ENCODE measurements at places on chromosomes 1 and 21.

- DNase-seq: no peak
Observed at GRCh38 chr1:156645056-156645455, 3.1 kb downstream of the BCAN start.

DNA sequence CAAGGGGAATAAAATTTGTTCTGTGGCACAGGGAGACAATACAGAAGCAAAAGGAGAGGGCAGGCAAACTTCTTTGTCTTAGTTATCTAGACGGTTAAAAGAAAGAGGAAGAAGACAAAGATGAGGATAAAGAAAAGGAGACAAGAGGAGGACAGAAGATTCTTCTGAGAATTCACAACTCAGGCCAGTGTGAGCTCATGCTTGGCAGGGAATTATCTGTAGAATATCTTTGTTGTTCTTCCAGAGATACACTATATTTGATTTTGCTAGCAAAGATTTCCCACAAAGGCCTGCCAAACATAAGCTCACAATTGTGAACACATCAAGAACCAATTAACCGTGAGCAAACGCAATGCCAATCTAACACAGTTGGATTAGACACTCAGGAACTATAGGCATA is 21.4 kb downstream of the SLC16A1 start:
- no peak for DNase-seq

DNA sequence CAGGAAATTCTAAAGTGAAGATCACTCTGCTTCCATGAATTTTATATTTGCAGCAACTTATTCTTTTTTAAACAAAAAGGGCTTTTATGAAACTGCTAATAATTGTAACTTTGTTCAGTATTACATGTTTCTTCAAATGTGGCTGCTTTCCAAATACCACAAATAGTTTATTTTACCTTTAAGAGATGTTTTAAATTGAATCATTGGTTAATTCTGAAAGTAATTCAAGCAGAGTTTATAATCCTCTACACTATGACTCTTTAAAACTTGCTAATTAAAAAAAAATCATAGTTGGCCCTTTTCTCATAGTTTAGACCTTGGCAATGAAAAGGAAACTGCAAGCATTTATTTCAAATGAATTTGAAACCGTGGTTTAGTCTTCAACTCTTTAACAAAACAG is 59.6 kb downstream of the SDCCAG8 start:
- no peak for DNase-seq

DNA sequence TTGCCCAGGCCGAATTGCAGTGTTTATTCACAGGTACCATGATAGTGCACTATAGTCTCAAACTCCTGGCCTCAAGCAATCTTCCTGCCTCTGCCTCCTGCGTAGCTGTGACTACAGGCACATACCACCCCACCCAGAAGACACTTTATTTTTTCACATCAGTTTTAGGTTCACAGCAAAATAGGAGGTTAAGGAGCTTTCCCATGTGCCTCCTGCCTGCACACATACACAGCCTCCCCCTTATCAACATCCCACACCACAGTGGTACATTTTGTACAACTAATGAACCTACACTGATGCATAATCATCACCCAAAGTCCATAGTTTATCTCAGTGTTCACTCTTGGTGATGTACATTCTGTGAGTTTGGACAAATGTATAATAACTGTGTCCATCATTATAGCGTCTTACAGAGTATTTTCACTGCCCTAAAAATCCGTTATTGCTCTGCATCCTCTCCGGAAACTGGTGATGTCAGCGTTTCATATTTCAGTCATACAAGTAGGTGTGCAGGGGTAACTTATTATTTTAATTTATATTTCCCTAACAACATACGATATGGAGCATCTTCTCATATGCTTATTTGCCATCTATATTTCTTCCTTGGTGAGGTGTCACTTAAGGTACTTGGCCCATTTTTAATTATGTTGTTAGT is 23.2 kb downstream of the OR13G1 start:
- no peak for DNase-seq

GRCh38 chr1:245822996-245823395 is 668.2 kb downstream of the KIF26B start:
- DNase-seq: no peak

DNA sequence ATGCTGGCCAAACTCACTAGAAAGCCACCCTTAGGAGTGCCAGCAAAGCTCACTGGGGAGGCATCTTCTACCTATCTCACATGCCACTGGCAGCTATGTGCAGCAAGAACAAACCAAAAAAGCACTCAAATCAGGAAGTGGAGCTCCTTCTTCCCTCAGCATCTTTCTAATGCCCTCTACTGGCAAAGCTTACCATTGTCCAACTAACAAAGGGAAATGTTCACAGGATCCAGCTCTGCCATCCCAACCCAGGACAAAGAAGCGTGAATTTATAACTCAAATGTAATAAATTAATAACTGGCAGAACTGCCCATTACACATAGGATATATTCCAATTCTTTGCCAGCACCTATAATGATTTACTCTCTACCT is 38.9 kb downstream of the LEPR start:
- DNase-seq: no peak
